Keratinocyte (primary cell): ENCODE measurements at places on chromosomes 2 and 18. TPM values are rescaled to one million over a fixed set of nuclear protein-coding genes. Genes with fewer than 3 reads are reported as not detected.

GRCh38 chr2:122028371-122029100 is 273.1 kb downstream of the TSN start:
- H3K4me3 ChIP-seq = no peak overlapping the region
- H3K27me3 ChIP-seq = no peaks in the 10 kb centered on the region
- H3K36me3 ChIP-seq = no peaks in the 10 kb centered on the region
- DNase-seq = no peak
- no peak overlapping the region for H3K27ac ChIP-seq
- peaks cover 14% of the 10 kb centered on the region for H3K4me1 ChIP-seq

DNA sequence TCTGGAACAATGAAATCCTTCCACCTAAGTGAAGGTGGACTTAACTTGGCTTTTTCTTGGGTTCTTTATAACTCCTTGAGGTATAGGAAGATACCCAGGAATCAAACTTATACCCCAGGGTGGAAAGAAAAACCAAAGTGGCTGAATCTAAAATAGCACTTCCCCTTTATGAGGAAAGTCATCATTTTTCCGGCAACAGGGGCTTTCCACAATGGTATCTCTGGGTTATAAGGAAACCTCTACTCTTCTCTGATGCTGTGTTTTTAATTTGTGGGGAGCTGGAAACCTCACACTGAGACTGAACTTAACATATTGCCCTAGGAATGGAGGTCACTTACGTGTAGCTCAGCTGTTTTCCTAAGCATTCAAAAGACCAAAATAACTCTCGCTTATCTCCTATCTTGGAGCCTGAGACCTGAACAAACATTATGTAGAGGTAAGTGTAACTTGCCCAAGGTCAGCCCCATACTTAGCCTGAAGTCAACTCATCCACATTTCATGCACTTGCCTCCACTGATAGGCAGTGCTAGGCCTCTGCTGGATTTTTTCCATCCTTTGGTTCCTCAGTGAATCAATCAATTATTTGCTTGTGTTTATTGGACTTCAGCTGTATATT is 117.9 kb downstream of the SETBP1 start:
- no peaks in the 10 kb centered on the region for H3K27me3 ChIP-seq
- H3K4me1 ChIP-seq = peaks cover 4% of the 10 kb centered on the region
- peaks cover 3% of the 10 kb centered on the region for H3K36me3 ChIP-seq
- DNase-seq = no peak

- no peak overlapping the region for H3K27ac ChIP-seq
- H3K4me3 ChIP-seq = no peak overlapping the region
- H3K27me3 ChIP-seq = no peaks in the 10 kb centered on the region
- no peak for DNase-seq
These were observed 39.7 kb downstream of the TMEM177 start for GRCh38 chr2:119718501-119719260.

DNA sequence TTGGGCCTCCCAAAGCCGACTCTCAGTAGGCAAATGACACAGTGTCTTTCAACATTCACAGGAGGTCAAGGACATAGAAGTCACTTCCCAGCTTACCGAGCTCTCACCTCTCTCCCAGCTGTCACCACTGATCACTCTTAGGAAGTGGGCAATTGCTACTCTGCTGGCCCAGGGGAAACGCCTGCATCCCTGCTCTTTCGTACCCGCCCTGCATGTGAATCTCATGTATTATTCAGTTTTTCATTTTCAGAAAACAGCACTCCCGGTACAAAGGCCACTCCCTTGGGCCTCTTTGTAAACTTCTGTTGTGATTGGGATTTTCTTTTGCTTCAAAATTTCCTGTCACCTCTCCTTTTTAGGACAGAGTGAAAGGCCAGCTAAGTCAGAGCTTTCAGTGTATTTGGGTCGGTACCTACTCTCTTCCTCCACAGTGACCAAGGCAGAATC is 15.4 kb downstream of the MRPL44 start:
- H3K4me1 ChIP-seq = peaks cover 7% of the 10 kb centered on the region
- DNase-seq = no peak
- peaks cover 13% of the 10 kb centered on the region for H3K36me3 ChIP-seq
- no peak overlapping the region for H3K4me3 ChIP-seq
- no peak overlapping the region for H3K27ac ChIP-seq
- H3K27me3 ChIP-seq = no peaks in the 10 kb centered on the region

GRCh38 chr18:55265984-55266383 is 306.7 kb upstream of the CCDC68 start:
- DNase-seq = peak; percentile 49
- peaks cover 12% of the 10 kb centered on the region for H3K4me1 ChIP-seq
- no peak overlapping the region for H3K4me3 ChIP-seq
- no peaks in the 10 kb centered on the region for H3K36me3 ChIP-seq
- no peak overlapping the region for H3K27ac ChIP-seq

DNA sequence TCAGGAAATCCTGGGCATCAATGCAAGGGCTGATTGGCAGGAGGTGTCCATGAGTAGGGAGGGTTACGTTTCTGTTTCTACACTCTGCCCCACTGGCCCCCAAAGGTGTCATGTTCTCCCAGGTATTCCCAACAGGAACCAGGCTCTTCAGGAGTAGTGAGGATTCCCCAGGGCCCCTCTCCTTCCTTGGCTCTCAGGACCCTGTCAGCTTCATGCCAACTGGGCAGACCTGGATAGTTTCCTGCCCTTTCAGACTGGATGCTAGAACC is 480.6 kb upstream of the HS6ST1 start:
- H3K4me1 ChIP-seq = peaks cover 4% of the 10 kb centered on the region
- DNase-seq = no peak
- no peak overlapping the region for H3K4me3 ChIP-seq

DNA sequence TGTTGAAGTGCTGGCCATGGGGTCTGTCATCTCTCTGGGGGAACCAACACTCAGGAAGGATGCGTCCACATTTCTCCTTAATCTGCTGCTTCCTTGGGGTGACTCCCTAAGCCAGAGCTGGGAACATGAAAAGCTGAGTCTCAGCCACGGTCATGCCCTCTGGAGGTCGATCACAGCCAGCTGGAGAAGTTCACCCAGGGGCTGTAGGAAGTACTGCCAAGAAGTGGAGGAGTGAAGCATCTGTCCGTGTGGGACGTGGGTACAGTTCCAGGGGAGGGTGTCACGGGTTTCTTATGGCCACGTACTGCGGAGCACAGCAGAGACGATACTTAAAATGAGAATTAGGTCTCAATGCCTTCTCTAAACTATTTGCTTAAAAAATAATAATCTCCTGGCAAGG is 42.4 kb upstream of the IGFBP2 start:
- peaks cover 3% of the 10 kb centered on the region for H3K27me3 ChIP-seq
- no peak overlapping the region for H3K4me3 ChIP-seq
- H3K4me1 ChIP-seq = no peaks in the 10 kb centered on the region

DNA sequence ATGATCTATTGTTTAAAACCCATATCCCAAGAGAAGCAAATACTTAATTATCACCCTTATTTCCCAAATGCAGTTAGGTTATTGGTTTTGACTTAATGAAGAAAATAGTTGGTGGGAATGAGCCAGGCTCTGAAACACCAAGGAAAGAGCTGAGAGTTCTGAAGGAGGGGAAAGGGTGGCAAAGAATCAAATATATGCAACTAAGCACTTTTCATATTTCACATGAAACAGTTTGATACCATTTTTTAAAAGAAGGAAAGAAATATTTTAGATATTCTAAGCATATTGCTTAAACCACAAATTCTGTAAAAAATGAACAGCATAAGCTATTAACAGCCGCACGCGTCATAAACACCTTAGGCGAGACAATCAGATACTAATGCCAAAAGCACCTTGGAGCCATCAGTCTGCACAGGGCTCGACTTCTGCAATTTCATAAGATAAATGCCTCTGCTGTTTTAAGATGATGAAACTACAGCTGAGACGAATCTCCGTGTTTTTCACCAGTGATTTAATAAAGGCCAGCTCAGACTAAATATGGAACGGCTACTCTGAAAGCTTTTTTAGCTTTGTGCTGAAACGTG is 371.7 kb downstream of the EN1 start:
- H3K27me3 ChIP-seq = no peaks in the 10 kb centered on the region
- no peak overlapping the region for H3K4me3 ChIP-seq
- H3K27ac ChIP-seq = no peak overlapping the region
- DNase-seq = no peak

GRCh38 chr2:136113209-136113971 is 4.6 kb downstream of the CXCR4 start:
- peaks cover 2% of the 10 kb centered on the region for H3K4me1 ChIP-seq
- H3K27me3 ChIP-seq = peaks cover 36% of the 10 kb centered on the region
- no peak overlapping the region for H3K27ac ChIP-seq
- DNase-seq = no peak
- H3K4me3 ChIP-seq = no peak overlapping the region

The TMEM169 gene
- 0.07 to 0.08 TPM in 2 of 3 replicates, not detected in the other for polyA plus RNA-seq

The DCDC2C gene
- polyA plus RNA-seq = not detected in 3 replicates

The PER2 gene
- polyA plus RNA-seq = 0.68 to 2.0 TPM (median 1.6 TPM) in 3 replicates

- H3K27ac ChIP-seq = no peak overlapping the region
- no peak overlapping the region for H3K4me3 ChIP-seq
- no peaks in the 10 kb centered on the region for H3K4me1 ChIP-seq
- no peaks in the 10 kb centered on the region for H3K27me3 ChIP-seq
These were observed 92.6 kb downstream of the VAPA start for GRCh38 chr18:10006311-10006893.

DNA sequence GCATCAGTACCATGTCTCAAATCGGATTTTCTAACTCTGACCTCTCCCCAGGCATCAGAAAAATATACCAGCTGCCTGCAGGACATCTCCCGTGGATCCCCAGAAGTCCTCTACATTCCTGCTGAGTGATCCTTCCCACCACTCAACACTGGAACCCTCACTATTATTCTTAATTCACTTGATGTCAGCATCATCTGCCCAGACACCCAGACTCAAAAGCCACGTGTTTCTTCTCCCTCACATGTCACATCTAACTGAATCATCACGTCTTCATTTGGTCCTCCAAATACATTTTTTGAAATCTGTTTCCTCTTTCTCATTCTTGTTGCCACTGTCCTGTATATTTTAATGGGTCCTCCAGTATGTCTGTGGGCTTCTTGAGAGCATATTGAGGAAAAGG is 218.6 kb downstream of the HRH4 start:
- no peak overlapping the region for H3K27ac ChIP-seq
- H3K4me1 ChIP-seq = no peaks in the 10 kb centered on the region
- H3K36me3 ChIP-seq = no peaks in the 10 kb centered on the region

GRCh38 chr2:125364984-125365265 is 1291.0 kb upstream of the GYPC start:
- no peak for DNase-seq
- no peak overlapping the region for H3K4me3 ChIP-seq
- H3K27ac ChIP-seq = no peak overlapping the region

DNA sequence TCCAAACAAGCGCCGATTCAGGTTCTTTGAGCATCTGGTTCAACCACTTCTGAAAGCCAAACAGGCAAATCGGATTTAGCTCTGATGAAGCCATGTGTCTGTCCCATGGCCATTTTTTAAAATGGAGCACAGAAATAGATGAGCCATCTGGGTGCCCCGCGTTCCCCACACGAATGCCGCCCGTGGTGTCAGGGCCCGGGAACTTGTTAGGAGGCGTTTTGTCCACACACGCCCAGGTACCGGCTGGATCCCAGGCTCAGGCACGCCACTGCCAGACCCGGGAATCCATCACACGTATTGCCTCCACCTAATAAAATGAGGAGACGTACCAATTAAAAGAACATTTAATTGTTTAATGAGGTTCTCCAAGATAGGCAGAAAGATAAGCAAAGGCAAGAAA is 374.4 kb upstream of the SALL3 start:
- H3K27ac ChIP-seq = no peak overlapping the region
- no peaks in the 10 kb centered on the region for H3K36me3 ChIP-seq
- DNase-seq = no peak
- H3K27me3 ChIP-seq = no peaks in the 10 kb centered on the region
- H3K4me3 ChIP-seq = no peak overlapping the region

DNA sequence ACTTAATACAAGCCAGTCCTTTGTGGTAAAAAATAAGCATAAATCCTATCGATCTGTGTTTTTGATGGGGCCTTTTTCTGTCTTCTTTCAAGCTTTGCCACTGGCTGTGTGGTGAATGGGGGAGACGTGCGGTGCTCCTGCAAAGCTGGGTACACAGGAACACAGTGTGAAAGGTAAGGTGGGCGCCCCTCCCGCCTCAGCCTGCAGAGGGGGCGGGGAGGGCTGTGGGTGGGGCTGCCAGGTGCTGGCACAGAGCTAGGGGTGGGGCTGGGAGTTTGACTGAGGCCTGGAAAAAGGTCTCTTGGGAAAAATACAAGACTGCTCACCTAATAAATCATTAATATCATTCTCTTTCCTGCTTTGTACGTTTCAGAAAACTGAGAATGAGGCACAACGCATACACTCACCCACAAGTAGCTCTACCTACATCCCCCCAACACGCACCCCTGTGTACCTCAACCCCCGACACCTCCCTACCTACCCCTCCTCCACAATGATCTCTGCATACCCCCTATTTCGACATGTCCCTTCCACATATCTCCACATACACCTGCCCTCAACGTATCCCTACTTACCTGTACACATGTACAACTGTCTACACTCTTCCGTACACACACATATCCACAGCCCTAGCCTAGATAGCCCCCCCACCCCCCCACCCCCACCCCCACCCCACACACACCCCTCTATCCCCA is 129.7 kb upstream of the TTC39C start:
- no peaks in the 10 kb centered on the region for H3K27me3 ChIP-seq
- H3K27ac ChIP-seq = peak overlapping the region; percentile 76
- H3K36me3 ChIP-seq = peaks cover 60% of the 10 kb centered on the region
- peaks cover 46% of the 10 kb centered on the region for H3K4me1 ChIP-seq
